ENCODE measurements at places on chromosomes 3 and 15.

DNA sequence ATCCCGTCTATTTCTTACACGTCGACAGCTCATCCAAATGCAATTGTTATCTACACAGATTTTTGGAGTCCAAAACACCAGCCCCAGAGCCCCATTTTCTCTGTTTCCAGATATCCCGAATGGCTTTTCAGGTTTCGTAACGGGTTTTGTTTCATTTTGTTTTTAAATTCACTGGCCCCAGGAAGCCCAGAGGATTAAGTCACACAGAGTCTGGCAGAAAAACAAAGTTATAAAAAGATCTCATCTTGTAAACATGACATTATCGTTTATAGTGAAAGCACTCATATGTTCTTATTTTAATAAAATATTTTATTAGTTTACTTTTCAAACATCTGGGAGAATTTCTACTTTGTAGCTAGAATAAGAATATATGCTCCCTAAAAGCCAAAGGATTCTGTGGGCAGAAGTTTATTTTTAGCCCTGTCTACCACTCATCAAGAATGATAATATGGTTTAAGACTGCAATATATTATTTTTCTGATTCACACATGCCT lies 149.3 kb upstream of the SLC2A2 start:
- no peak for DNase-seq

- no peak for DNase-seq
These were observed 27.0 kb upstream of the PEX5L start for GRCh38 chr3:180063783-180064182.

- DNase-seq, result no peak
These were observed 259.2 kb downstream of the CPNE4 start for GRCh38 chr3:131775650-131776049.

- DNase-seq, result no peak
These were observed 117.4 kb upstream of the MBNL1 start for GRCh38 chr3:152151216-152151876.

GRCh38 chr3:116864590-116864927 lies 155.0 kb downstream of the TUSC7 start:
- DNase-seq, result no peak
